ENCODE measurements at places on chromosomes 7 and 10. TPM values are rescaled to one million over a fixed set of nuclear protein-coding genes. Genes with fewer than 3 reads are reported as not detected.

The CACNA2D1 gene
- 15.3 TPM for total RNA-seq

The ARHGAP19 gene
- total RNA-seq, result 35.3 TPM

The FRMD4A gene
- total RNA-seq, result 94.4 TPM

The MUC3A gene
- total RNA-seq, result 0.13 TPM

The CPA2 gene
- not detected for total RNA-seq

The SLC26A5 gene
- 0.10 TPM for total RNA-seq
